ENCODE measurements at places on chromosomes 4 and X.
A peak's percentile ranks its signal among the peaks of the same experiment; 100 is the strongest.

- DNase-seq: no peak
These were observed 27.8 kb upstream of the GALNTL6 start for GRCh38 chr4:171785388-171785787.

GRCh38 chr4:139943277-139943676 is 210.7 kb downstream of the MAML3 start:
- no peak for DNase-seq

GRCh38 chrX:41563876-41564275 is 116.7 kb downstream of the NYX start:
- DNase-seq: no peak

DNA sequence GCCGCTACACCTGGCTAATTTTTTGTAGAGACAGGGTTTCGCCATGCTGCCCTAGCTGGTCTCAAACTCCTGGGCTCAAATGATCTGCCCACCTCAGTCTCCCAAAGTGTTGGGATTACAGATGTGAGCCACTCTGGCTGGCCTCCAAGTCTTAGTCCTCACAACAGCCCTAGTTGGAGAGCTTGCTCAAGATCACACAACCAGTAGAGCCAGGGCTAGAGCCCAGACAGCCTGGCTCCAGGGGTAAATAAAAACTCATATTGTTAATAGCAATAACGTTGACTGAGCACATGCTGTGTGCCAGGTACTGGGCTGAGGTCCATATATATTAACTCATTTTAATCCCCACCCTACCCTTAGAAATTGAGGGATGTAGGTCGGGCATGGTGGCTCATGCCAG is 7.3 kb upstream of the JAKMIP1 start:
- no peak for DNase-seq

- no peak for DNase-seq
These were observed 11.7 kb downstream of the CYSLTR1 start for GRCh38 chrX:78315745-78316144.

DNA sequence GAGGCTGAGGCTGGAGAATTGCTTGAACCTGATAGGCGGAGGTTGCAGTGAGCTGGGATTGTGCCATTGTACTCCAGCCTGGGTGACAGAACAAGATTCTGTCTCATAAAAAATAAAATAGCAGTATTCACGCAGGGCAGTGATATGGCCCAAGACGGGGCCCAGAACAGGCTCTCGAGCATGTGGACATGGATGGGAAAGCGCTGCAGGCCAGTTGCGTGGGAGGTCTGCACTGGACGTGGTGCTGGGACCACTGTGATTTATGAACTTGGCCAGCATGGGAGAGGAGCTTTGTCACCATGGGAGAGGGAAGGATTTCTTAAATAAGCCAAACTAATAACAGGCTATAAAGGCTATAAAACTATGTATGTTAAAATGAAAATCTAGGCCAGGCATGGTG is 51.6 kb downstream of the NSD2 start:
- no peak for DNase-seq

DNA sequence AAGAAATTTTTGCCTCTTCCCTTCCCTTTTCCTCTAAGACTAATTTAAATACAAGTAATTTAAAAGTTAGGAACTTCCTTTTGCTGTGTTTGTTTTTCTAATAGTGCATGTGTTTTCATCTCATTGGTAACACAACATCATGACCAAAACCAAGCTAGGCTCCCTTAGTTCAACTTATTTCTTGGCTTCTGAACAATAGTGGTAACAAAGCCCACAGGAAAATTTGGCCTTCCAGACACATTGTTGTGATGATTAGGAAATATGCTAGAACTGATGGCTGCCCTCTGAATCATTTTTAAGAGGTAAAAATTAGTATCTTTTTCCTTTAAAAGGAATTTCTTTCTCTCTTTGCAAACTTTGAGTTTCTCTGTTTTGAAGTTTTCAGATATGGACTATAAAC is 25.5 kb upstream of the TEC start:
- no peak for DNase-seq

DNA sequence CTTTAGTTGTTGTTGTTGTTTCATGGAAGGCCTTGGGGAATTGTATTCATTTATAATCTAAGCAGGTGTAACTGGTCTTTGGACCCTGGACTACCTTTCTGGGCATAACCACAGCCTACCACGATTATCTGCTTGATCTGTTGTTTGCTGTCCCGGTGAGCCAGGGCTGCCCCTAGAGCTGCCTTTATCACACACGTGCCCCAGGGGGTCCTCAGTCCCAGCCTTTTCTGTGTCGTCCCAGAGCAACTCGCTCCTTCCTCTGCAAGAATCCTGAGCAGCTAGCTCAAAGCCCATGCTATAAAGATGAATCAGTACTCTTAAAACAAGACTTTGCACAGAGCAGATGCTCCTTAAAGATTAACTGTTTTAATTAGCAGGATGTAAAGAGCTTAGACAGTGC is 273.2 kb downstream of the EVC2 start:
- no peak for DNase-seq

- DNase-seq: no peak
These were observed 32.8 kb downstream of the NSD2 start for GRCh38 chr4:1904042-1904441.

DNA sequence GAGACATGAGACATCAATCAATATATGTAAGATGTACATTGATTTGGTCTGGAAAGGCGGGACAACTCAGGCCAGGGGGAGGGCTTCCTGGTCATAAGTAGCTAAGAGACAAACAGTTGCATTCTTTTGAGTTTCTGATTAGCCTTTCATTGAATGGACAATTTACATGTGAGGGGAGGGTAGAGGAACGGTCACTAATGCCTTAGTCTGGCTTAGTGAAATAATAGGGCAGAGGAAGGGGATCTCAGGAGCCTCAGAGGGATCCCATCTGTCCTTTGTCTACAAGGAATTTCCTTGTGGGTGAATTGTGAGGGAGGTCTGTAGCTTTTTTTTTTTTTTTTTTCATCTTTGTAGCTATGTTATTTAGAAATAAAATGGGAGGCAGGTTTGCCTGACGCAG is 88.3 kb downstream of the GK start:
- no peak for DNase-seq

GRCh38 chr4:104490770-104491480 is 3.8 kb downstream of the CXXC4 start:
- peak; percentile 37 for DNase-seq

DNA sequence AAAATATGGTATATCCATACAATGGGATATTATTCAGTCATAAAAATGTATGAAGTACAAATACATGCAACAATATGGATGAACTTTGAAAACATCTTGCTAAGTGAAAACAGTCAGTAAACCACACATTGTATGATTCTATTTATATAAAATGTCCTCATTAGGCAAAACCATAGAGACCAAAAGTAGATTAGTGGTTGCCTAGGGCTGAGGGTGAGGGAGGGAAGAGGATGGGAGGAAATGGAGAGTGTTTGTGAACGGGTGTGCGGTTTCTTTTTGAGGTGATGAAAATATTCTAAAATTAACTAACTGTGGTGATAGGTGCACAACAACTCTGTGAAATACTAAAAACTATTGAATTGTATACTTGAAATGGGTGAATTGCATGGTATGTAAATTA is 29.6 kb downstream of the TEX11 start:
- no peak for DNase-seq

- no peak for DNase-seq
These were observed 195.8 kb downstream of the PDGFC start for GRCh38 chr4:156775813-156776212.

DNA sequence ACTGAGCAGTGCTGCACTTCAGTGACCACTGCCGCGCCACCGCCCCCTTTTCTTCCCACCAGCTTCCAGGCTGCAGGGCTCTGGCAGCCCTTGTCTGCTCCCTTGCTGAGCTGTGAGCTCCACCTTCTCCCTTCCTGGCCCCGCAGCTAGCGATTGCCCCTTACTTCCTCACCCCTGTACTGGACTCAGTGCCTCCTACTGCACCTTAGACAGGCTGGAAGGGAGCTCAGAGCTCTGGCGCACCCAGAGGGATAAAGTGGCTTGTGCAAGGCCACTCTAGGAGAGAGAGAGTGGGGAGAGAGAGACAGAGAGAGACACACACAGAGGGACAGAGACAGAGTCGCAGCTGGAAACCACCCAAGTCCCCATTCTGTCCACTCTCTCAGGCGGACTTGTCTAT is 6.0 kb downstream of the RASL11B start:
- DNase-seq: no peak

GRCh38 chr4:107044170-107044569 is 8.1 kb upstream of the DKK2 start:
- no peak for DNase-seq

GRCh38 chr4:57059890-57060716 is 50.1 kb downstream of the IGFBP7 start:
- DNase-seq: no peak

DNA sequence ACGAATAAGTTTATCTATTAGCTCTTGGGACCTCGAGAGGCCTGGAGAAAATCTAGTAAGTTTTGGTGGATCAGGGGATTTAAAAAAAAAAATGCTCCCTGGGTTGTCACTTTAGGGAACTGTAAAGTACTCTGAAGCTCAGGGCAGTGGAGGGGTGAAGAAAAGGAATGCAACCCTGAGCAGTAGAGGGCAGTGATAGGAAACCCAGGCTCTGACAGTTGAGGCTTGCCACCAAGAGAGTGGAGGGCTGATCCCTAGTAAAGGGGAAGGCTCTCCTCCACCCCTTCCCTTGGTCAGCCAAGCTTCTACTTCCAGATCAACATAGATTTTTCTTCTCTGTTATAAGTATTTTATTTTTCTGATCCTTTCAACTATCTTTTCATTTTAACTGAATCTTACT is 73.1 kb downstream of the FBXO8 start:
- no peak for DNase-seq

DNA sequence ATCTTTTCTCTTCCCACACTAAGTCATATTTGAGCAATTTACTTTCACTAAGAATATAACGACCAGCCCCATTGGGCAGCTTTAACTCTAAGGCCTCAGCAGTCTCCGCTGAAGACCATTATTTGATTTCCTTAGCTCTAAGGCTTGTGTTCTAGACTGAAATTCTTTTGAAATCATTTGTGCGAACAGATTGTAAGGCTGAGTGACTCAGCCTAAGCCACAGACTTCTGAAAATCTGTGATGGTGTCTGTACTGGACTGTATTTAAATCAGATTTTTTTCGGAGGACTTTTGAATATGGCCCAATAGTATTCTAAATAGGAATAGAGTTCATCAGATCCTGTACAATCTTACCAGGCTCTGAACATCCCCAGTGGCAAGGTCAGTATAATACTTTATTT is 150.3 kb upstream of the TECRL start:
- DNase-seq: no peak

- DNase-seq: no peak
These were observed 22.6 kb downstream of the RNF212 start for GRCh38 chr4:1090465-1091440.

GRCh38 chrX:11528623-11529022 is 137.1 kb downstream of the ARHGAP6 start:
- DNase-seq: no peak

DNA sequence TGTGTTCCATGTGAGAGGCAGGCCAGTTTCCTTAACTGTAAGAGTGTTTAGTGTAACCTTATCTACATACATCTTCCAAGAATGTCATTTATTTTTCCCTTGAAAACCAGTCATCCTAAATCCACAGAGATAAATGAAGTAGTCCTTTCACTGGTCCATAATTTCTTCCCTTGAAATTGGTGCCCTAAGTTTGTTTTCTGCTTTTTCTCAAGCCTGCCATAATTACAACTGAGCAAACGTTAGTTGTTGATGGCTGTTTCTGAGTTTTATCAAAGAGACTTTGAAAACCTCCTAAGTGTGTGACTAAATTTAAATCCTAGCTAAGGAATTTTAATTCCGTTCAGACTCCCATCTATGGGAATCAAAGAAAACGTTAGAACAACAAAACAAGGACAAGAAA is 3.6 kb upstream of the TDO2 start:
- no peak for DNase-seq

DNA sequence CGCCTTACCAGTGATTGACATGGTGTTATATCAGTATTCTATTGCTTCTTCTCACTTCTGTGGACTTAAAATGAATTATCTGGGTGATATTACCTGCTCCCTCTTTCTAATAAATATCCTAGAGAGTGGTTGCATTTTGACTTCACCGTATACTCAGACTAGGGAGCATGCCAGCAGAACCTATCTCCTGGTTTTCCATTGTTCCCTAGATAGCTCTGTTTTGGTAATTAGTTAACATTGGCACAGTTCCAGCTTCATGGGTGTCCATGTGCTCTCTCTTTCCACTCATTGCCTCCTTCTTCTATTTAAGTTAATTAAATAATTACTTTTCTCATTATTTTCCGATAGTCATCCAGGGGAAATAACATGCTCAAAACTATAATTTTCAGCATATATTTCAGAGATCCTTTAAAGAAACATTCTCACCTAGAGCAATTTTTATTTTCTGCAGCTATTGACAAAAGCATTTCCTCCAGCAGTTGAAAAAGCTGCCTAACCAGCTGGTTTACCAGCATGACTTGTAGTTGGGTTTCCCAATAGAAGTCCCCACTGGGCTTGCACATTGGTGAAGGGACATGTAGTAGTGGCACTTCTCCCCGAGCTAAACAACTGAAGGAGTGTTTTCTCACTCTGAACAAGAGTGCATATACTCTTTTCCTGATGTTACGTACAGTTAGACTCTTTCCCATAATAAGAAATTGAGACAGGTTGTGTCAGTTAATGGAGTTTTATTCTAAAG is 27.9 kb upstream of the PAPSS1 start:
- no peak for DNase-seq

DNA sequence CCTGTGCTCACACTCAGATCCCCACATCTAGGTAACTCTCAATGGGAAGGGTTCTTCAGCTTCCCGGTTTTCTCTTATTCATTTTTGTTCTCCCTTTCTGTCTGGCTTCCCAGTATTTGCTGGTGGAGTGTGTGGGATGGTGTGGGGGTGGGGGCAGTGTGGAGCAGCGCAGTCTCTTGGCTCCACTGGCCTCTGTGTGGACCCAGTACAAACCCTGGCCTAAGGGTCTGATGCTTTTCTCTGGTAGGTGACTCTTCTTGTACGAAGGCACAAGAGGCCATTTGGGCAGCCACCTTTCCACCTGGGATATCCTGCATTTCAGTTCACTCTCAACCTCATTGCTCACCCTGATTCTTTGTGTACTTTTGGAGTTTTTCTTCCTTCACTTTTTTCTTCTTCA is 71.3 kb downstream of the NBDY start:
- no peak for DNase-seq

- DNase-seq: no peak
These were observed 74.4 kb upstream of the DYNLT3 start for GRCh38 chrX:37921758-37922157.

GRCh38 chr4:137738375-137738990 is 206.2 kb upstream of the PCDH18 start:
- DNase-seq: no peak

- DNase-seq: no peak
These were observed 34.6 kb upstream of the FGF16 start for GRCh38 chrX:77412631-77413030.

GRCh38 chr4:153257151-153257620 is 52.9 kb downstream of the TRIM2 start:
- DNase-seq: peak; percentile 56

GRCh38 chr4:79174490-79175252 is 151.2 kb downstream of the NAA11 start:
- no peak for DNase-seq

Measured in activated CD4-positive, alpha-beta T cell treated with anti-CD3 and anti-CD28 coated beads, Interleukin-2, amount 50 U/mL, for 48 hours (primary cell).